Liver (tissue), 10 donors: ENCODE measurements at places on chromosomes 2 and 18. TPM values are rescaled to one million over a fixed set of nuclear protein-coding genes. Genes with fewer than 3 reads are reported as not detected.

- H3K36me3 ChIP-seq: no peaks in the 10 kb centered on the region
- no peak for DNase-seq
- no peaks in the 10 kb centered on the region for H3K27me3 ChIP-seq
- no peaks in the 10 kb centered on the region for H3K4me1 ChIP-seq
These were observed 11.6 kb upstream of the ALLC start for GRCh38 chr2:3646446-3646845.

DNA sequence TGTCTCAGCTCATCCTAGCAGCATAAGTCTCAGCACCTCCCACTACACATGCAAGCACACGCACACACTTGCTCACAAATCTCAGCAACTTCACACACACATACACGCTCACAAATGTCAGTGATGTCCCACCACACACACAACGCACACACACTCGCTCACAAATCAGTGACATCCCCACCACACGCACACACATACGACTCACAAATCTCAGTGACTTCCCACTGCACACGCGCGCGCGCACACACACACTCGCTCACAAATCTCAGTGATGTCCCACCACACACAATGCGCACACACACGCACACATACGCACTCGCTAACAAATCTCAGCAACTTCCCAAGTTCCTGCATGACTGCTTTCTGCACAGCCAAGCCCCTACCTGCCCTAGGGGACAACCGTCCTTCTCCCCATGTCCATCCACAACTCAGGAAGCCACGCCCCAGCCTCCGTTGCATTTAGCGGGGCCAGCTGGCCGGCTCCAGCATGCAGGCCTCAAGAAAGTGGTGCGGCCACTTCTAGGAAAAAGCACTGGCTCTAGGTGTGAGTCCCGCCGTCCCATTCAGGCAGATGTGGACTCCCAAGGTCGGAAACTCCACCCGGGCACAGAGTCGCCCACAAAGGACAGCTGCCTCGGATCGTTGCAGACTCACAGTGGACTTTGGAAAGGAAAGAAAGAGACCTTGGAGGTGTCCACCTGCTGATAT lies 180.1 kb upstream of the SALL3 start:
- no peak overlapping the region for H3K27ac ChIP-seq
- no peaks in the 10 kb centered on the region for H3K27me3 ChIP-seq
- DNase-seq: no peak
- H3K36me3 ChIP-seq: no peaks in the 10 kb centered on the region
- H3K4me1 ChIP-seq: no peaks in the 10 kb centered on the region
- H3K4me3 ChIP-seq: no peak overlapping the region

GRCh38 chr2:44722026-44722625 lies 219.4 kb upstream of the SIX3 start:
- no peaks in the 10 kb centered on the region for H3K4me1 ChIP-seq
- H3K36me3 ChIP-seq: no peaks in the 10 kb centered on the region
- H3K27ac ChIP-seq: no peak overlapping the region
- no peak for DNase-seq

DNA sequence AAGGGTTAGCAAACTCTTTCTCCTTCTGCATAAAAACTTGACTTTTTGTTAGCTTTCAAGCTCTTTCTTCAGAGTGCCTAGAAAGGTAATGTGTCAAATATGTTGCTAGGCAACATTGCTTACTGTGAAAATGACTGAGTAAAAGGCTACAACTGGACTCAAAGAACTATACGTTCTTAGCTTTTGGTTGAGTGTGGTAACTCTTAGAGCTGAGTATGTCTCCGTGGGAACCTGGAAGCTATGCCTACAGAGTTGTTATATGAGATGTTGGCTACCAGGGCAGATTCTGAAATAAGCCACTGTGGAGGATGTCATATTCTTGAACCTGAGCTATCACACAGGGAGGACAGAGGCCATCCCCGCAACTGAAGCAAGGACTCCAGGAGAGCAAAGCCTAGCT lies 105.5 kb downstream of the ARL6IP6 start:
- DNase-seq: no peak
- no peak overlapping the region for H3K4me3 ChIP-seq
- H3K27me3 ChIP-seq: peaks cover 3% of the 10 kb centered on the region
- H3K27ac ChIP-seq: no peak overlapping the region

- H3K36me3 ChIP-seq: no peaks in the 10 kb centered on the region
- no peaks in the 10 kb centered on the region for H3K27me3 ChIP-seq
- peak overlapping the region; percentile 51 for H3K27ac ChIP-seq
- peaks cover 4% of the 10 kb centered on the region for H3K4me1 ChIP-seq
- DNase-seq: no peak
These were observed 105.5 kb downstream of the ZEB2 start for GRCh38 chr2:144414324-144414845.

The DAPL1 gene
- not detected for total RNA-seq

DNA sequence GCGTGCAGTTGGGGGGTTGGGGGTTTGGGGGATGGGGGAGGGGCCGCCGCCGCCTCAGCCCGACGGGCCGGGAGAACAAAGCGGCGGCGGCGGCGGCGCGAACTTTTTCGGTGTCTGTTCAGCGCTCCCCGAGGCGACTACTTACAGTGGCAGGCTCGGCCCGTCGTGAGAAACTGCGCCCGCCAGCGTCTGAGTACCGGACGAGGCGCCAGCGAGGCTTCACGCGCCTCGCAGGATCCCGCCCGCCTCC lies 172 bp downstream of the PRKD3 start:
- H3K36me3 ChIP-seq: no peaks in the 10 kb centered on the region
- H3K27me3 ChIP-seq: no peaks in the 10 kb centered on the region
- H3K4me1 ChIP-seq: peaks cover 2% of the 10 kb centered on the region
- H3K4me3 ChIP-seq: peak overlapping the region; percentile 99
- DNase-seq: no peak
- H3K27ac ChIP-seq: peak overlapping the region; percentile 97

DNA sequence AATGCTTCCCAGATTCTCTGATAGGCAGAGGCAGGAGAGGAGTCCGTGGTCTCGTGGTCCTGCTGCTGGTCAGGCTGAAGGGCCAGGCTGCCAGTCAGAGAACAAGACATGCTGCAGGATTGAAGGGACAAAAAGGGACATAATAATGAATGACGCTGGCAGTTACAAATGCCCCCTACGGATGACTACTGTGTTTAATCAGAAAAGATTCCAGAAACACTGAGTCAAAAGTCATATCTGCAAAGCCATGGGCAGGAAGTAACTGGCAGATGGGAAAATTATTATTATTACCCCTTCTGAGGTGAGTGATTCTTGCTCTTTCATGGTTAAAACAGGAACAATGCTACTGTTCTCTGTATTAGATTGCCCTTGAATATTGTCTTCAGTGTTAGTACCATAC lies 19.0 kb downstream of the LCT start:
- no peak for DNase-seq
- H3K4me3 ChIP-seq: no peak overlapping the region
- no peaks in the 10 kb centered on the region for H3K4me1 ChIP-seq
- H3K36me3 ChIP-seq: no peaks in the 10 kb centered on the region
- no peaks in the 10 kb centered on the region for H3K27me3 ChIP-seq

The MGAT4A gene
- total RNA-seq: 7.5 TPM

- no peak overlapping the region for H3K4me3 ChIP-seq
- no peaks in the 10 kb centered on the region for H3K27me3 ChIP-seq
- H3K4me1 ChIP-seq: no peaks in the 10 kb centered on the region
- H3K36me3 ChIP-seq: no peaks in the 10 kb centered on the region
These were observed 23.3 kb downstream of the KLF7 start for GRCh38 chr2:207142461-207142860.

The ASXL3 gene
- 0.19 TPM for total RNA-seq

- no peak overlapping the region for H3K27ac ChIP-seq
- DNase-seq: no peak
- no peak overlapping the region for H3K4me3 ChIP-seq
- no peaks in the 10 kb centered on the region for H3K4me1 ChIP-seq
- no peaks in the 10 kb centered on the region for H3K36me3 ChIP-seq
These were observed 136.9 kb upstream of the GATA6 start for GRCh38 chr18:22032392-22032961.

GRCh38 chr2:68839260-68839833 lies 31.9 kb downstream of the BMP10 start:
- no peaks in the 10 kb centered on the region for H3K4me1 ChIP-seq
- no peak for DNase-seq
- H3K36me3 ChIP-seq: no peaks in the 10 kb centered on the region
- no peak overlapping the region for H3K4me3 ChIP-seq

DNA sequence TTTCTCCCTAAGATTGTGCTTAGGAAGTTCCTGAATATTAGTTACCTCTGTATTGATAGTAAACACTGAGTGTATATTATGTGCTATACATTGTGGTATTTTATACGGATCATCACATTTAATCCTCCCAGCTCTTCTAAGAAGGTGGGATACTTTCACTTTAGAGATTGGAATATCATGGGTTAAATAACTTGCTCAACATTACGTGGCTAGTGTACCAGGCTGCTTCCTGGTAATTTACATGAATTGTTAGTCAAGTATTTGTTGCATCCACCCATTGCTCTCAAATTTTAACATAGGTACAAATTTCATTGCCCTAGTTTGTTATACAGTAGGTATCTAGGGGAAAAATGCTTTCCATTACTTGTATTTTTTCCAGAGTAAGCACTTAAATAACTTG lies 21.4 kb downstream of the FAM98A start:
- no peak overlapping the region for H3K4me3 ChIP-seq
- no peaks in the 10 kb centered on the region for H3K4me1 ChIP-seq
- DNase-seq: no peak
- H3K27ac ChIP-seq: no peak overlapping the region

DNA sequence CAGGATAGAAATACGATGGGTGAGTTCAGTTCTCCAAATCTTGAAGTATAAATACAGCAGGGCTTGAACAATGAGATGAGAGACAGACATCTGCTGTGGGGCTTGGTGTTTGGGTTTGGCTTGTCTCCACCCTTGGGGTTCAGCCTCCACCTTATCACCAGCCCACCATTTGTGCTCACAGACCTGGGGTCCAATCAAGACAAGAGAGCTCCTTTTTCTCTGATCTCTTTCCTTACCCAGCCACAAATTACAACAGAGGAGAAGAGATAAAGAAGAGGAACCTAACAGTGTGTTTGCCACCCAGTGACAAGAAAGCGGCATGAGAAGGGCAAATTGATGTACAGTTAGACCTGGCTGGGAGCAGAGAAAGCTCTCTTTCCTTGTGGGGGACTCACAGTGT lies 204.5 kb upstream of the CXCR4 start:
- no peaks in the 10 kb centered on the region for H3K36me3 ChIP-seq
- no peak for DNase-seq
- H3K27ac ChIP-seq: no peak overlapping the region

The FOXI3 gene
- not detected for total RNA-seq

DNA sequence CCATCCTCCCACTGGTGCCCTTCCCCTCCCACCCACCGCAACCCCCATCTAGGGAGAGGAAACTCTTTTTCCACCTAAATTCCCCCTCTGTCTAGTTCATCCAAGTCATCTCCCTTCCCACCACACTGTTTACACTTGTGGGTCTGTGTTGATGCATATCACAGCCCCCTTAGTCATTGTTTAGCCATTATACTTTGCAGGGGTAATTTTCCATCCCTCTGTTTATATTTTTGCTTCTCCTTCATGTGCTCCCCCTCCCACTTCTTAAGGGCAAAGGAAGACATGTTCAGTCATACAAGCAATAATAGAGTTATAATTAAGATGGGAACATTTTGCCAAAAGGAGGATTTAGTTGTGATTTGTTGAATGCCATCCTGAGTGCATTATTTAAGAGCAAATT lies 187.8 kb upstream of the TNP1 start:
- no peaks in the 10 kb centered on the region for H3K36me3 ChIP-seq
- H3K27me3 ChIP-seq: no peaks in the 10 kb centered on the region
- H3K4me1 ChIP-seq: peaks cover 4% of the 10 kb centered on the region
- no peak overlapping the region for H3K4me3 ChIP-seq
- H3K27ac ChIP-seq: no peak overlapping the region
- no peak for DNase-seq

GRCh38 chr18:45106331-45106774 lies 425.7 kb downstream of the SETBP1 start:
- H3K27me3 ChIP-seq: no peaks in the 10 kb centered on the region
- H3K27ac ChIP-seq: no peak overlapping the region

- H3K27me3 ChIP-seq: no peaks in the 10 kb centered on the region
- peaks cover 1% of the 10 kb centered on the region for H3K4me1 ChIP-seq
- H3K27ac ChIP-seq: no peak overlapping the region
- DNase-seq: no peak
- no peak overlapping the region for H3K4me3 ChIP-seq
These were observed 1167.9 kb downstream of the DSC3 start for GRCh38 chr18:29874519-29875098.

DNA sequence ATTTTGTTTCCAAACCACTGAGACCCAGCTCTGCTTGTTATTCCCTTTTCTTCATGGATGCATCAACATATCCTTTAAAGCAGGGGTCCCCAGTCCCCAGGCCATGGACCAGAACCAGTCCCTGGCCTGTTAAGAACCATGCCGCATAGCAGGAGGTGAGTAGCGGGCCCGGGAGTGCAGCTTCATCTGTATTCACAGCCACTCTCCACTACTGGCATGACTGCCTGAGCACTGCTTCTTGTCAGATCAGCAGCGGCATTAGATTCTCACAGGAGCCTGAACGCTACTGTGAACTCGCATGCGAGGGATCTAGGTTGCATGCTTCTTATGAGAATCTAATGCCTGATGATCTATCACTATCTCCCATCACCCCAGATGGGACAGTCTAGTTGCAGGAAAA lies 1.6 kb upstream of the POLI start:
- no peaks in the 10 kb centered on the region for H3K4me1 ChIP-seq
- H3K27me3 ChIP-seq: no peaks in the 10 kb centered on the region
- no peaks in the 10 kb centered on the region for H3K36me3 ChIP-seq
- H3K27ac ChIP-seq: no peak overlapping the region

The MDH1B gene
- 0.33 TPM for total RNA-seq

The ITGB6 gene
- total RNA-seq: not detected

DNA sequence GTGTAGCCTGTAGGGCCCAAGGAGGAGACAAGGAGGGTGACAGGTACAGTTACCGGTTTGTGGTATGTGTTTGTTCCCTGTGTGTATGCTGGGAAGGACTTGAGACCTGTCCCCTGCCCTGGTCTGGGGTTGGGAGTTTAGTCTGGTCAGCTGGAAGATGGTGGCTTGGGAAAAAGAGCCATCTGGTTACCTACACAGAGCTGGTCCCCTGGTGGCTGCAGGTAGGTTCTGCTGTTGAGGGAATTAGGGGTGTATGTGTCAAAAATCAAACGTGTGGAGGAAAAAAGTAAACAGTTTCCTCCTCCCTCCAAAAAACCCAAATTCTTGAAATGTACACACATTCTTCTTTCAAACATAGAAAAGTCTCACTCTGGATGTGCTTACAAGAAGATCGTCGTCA lies 24.3 kb downstream of the PTMA start:
- peaks cover 6% of the 10 kb centered on the region for H3K36me3 ChIP-seq
- no peak overlapping the region for H3K27ac ChIP-seq
- no peak overlapping the region for H3K4me3 ChIP-seq
